AML-193 (cell line): ENCODE measurements at places on chromosomes 6 and 20.

- DNase-seq = no peak
Observed at GRCh38 chr6:85092226-85092625, 327.8 kb upstream of the TBX18 start.

- no peak for DNase-seq
Observed at GRCh38 chr6:86969573-86969972, 32.2 kb downstream of the HTR1E start.

DNA sequence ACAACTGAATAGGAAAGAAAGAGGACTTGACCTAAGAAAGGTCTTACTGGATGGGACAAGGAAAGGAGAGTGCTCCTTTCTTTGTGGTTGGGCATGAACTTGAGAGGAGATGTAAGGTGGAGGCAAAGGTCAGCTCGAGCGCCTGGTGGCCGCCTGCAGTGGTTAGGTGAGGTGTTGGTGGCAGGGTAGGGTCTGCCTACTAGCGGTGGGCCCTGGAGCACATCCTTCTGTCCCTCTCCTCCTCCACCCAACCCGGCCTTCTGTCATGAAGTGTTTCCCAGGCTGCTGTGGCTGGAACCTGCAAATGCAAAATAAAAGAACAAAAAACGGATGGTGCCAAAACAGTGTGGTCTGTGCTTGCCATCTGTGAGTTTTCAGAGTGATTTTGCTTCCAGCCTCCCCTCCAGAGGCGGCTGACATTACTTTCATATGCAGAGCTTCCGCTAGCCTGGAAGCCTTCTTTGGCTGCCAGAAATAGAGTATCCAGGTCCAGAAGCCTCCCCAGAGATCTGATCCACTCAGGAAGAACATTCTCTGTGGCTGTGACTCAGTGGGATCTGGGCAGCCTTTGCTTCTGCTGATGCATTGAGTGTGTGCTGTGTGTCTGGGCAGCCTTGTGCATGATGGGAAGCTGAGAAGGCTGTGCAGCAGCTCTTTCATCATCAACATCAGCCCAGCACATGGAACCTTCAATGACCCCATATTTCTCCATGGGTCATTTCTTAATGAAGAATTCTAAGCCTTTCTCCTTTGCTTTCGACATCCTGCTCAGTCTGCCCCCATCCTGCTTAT lies 79.8 kb upstream of the FAM184A start:
- DNase-seq = peak; percentile 97

- no peak for DNase-seq
Observed at GRCh38 chr20:63622096-63622495, 4.8 kb downstream of the GMEB2 start.

- DNase-seq = no peak
Observed at GRCh38 chr6:115712291-115712961, 348.3 kb downstream of the FRK start.

DNA sequence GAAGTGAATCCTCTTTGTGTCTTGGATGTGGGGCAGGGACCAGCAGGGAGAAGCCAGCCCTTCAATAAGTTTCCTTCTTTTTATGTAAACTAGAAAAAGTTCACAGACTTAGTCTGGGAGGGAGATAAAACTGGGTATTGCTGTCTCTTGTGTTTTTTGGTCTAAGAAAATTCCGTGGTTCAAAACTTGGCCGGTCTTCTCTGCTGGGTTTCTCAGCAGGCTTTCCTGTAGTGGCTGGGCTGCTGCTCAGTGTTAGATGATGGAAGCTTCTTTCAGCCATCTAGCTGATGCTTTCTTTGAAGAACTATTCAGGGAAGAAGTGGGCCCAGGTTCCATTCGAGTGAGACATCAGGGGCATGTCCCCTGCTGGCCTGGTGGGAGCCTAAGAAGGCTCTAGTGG lies 70.7 kb upstream of the SCP2D1 start:
- no peak for DNase-seq

DNA sequence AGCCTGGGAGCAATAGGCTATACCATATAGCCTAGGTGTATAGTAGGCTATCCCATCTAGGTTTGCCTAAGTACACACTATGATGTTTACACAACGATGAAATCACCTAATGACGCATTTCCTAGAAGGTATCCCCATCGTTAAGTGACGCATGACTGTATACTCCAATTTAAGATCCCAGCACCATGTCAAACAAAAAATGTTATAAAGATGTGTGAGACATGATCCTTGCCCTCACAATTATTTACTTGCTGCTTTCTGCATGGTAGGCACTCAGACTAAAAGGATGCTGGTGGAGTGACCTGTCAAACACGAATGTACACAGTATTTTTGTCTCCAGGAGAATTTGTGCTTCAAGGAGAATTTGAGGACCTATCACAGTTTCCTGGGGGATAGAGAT lies 32.3 kb downstream of the SNAP25 start:
- no peak for DNase-seq

DNA sequence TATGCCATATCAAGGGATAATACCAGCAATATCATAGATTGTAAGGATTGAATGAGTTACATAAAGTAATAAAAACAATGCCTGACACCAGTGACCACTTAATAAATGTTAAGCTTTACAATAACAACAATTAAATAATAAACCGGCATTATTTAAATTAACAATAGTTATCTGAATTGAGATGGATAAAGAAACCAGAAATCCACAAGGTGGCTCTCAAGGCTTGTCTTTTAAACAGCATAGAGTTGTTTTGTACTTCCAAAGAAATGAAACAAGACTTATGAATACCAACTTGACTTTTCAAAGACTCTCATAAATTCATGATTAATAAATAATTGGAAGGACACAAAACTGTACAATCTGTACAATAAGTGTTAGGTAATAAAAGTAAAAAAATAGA lies 203.1 kb downstream of the ASCC3 start:
- peak; percentile 7 for DNase-seq

GRCh38 chr6:34973547-34974248 lies 84.6 kb downstream of the ANKS1A start:
- peak; percentile 9 for DNase-seq

GRCh38 chr6:50936277-50936681 lies 117.6 kb downstream of the TFAP2B start:
- DNase-seq = no peak

DNA sequence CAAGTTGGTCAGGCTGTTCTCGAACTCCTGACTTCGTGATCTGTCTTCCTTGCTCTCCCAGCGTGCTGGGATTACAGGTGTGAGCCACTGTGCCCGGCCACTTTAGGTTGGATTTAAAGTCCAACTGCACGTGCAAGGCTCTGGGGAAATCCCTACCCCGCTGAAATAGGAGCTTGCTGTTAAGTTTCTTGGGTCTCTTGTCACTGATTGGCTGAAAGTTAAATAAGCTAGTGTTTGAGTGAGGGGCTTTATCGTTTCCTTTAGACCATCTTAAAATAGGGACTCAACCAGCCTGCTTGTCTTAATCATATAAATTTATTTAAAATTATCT lies 11.1 kb upstream of the SERINC1 start:
- no peak for DNase-seq

DNA sequence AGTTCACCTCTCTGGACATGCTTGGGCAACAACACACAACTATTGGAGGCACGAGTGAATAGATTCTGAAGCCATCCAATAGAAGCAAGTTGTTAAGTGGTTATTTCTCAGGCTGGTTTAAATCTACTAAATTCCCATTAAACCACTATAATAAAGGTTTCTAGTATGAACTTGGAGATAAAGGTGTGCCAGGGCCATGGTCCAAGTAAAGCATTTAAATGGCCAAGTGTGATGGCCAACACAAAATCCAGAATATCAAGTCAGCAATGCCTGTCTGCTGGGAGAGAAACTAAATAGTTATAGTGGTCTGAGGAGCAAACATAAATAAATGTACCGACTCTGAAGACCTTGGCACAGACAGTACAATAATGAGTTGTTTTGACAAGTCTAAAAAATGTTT lies 294.3 kb upstream of the STXBP5 start:
- no peak for DNase-seq

DNA sequence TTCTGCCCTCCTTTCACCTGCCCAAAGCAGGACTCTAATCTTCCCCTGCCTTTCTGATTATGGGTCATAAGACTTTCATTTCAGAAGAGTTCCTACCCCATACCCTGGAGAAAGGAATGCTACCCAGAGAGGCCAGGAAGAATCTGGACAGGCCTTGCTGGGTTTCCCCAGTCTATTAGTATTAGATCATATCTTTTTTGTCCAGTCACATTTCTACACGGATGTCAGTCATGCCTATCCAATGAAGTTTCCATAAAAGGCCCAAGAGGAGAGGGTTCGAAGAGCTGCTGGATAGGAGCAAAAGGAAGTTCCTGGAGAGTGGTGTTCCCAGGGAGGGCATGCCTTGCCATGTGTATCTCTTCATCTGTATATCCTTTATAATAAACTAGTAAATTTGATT lies 3.2 kb downstream of the POLH start:
- DNase-seq = no peak

- no peak for DNase-seq
Observed at GRCh38 chr20:40029589-40029988, 659.4 kb downstream of the MAFB start.

DNA sequence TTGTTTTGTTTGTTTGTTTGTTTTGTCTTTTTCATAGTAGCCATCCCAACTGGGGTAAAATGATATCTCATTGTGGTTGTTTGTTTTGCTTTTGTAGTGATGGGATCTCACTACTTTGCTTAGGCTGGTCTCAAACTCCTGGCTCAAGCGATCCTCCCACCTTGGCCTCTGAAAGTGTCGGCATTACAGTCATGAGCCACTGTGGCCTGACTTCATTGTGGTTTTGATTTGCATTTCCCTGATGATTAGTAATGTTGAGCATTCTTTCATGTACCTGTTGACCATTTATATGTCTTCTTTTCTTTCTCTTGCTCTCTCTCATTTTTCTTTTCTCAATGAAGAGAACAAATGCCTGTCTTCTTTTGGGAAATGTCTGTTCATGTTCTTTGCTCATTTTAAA lies 30.8 kb upstream of the HLA-DOA start:
- DNase-seq = no peak

DNA sequence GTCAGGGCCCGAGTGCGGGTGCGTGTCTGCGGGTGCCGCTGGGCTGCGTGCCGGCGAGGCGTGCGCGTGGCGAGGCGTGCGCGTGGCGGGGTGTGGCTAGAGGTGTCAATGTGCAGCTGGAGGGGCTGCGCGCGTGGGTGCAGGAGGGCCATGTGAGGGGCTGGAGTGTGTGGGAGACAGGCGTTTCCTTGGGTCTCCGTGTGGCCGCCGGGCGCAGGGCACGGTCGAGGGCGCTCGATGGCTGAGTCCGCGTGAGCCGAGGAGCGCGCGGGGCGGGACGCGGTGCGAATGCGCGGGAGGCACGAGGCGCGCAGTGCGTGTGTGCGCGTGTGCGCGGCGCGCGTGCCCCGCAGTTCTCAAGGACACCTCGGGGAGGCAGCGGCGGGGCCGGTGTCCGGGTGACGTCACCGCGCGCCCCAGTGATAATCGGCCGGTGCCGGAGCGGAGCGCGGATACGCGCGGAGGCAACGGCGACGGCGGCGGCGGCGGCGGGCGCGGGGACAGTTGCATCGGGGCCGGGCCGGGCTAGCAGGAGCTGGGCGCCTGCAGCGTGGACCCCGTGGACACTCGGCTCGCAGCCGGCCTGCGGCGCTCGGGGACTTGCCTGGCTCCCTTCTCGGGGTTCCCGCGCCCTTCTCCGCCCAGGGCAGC lies 38.7 kb downstream of the YTHDF1 start:
- no peak for DNase-seq

DNA sequence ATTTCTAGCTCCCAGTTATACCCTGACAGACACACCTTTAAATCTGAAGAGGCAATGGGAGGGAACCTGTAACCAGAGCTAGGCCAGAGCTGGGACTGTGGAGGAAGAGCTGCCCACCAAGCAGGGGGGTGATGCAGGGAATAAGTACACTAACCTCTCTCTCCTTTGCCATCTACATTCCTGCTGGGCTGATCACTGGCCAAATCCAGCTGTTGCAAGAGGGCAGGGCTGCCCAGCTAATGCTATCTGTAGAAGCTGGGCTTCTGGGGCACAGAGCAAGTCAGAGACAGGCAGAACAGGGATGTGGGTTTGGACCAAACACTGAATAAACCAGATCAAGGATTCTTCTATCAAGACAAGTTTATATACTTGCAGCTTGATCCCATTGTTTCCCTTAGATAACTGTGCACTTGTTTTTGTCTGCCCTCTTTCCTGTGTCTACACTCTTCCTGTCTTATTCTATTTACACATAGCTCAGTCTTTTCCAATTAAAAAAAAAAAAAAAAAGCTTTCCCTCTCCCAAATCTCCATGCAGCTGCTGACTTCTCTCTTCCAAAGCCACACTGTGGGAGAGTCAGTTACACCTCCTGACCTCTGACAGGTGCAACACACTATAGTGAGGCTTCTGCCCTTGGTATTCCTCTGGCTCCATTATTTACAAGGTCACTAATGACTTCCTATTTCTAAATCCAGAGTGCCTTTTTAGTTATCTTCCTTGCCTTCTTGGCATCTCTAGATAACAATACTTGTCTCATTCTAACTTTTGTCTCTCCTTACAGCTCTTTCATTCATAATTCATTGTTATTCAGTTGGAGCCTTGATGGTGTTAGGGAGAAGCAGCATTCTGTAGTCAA lies 43.7 kb downstream of the TRIM38 start:
- DNase-seq = no peak

DNA sequence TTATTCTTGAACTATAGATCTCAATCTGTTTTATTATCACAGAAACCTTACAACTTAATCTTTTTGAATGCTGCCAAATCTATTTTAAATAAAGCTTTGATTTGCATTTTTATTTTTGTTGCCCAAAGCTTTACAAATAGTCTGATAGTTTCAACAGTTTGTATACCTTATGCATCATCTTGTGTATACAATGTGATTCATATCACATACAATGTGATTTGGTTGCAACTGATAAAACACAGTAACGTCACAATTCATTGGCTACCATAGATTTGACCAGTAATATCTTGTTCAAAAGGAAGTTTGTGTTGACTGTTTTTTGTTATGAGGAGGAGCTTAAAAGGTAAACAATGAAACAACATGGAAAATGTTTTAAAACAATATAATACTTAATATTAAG lies 110.9 kb downstream of the EYA4 start:
- DNase-seq = no peak

GRCh38 chr20:58389324-58389967 lies 417 bp downstream of the VAPB start:
- no peak for DNase-seq

DNA sequence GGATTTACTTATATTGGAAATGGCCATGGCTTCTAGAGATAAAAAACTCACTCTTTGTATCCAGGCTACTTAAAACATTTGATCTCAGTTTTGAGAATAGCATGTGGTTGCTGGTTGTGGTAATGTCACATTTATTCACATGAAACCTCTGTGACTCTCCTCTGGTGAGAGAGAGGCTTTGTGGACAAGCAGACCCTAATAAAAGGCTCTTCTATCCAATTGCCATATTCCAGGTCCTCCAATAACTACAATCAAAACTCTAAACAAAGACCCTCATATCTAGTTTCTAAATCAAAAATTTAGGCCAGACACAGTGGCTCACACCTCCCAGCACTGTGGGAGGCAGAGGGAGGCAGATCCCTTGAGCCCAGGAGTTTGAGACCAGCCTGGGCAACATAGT lies 176.3 kb upstream of the LAMP5 start:
- DNase-seq = no peak

GRCh38 chr6:154508573-154509375 lies 1.7 kb downstream of the CNKSR3 start:
- DNase-seq = no peak

GRCh38 chr20:61257611-61258010 lies 5.5 kb downstream of the CDH4 start:
- no peak for DNase-seq

GRCh38 chr6:98824162-98824901 lies 10.0 kb upstream of the POU3F2 start:
- DNase-seq = no peak
